NCI-H1417 treated with DMSO at 0.1 percent for 48 hours (cell line): ENCODE measurements at places on chromosomes 11 and 22.

DNA sequence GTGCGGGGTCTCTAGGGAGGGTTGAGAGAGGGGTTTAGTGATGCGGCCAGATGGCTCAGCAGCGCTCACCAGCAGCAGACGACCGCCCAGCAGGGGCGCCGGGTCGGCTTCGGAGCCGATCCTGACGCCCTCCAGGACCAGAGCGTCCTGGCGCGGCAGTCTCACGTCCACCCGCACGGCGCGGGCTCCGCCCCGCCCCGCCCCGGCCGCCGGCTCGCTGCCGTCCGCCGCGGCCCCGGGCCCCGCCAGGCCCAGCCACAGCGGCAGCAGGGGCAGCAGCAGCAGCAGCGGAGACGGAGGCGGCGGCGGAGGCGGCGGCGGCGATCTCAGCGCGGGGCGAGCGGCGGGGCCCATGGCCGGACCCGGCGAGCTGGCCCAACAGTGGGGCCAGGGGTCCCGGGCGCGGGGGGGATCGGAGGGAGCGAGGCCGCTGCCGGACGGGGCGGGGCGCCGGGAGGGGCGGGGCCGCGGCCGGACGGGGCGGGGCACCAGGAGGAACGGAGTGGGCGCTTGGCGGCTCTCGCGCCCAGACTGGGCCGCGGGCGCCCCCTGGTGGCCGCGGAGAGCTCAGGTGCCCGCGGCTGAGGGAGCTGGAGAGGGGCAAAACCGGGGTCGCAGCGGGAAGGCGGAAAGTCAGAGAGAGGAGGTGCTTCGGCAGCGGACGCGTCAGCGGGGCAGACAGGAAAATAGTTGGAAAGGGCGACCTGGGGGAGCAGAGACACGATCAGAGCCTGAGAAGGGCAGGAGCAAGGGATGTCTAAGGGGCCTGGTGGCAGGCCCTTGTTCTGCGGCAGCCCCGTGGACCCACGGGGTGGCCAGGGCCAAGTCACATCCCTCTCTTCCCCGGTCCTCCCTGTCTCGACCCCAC, at the start of gene RNF215:
TSS of gene RNF215 (minus strand) at position 452 of the 868 bp plus-strand sequence. CDS start at position 354, 98 bp downstream.
- DNase-seq, result no peak

GRCh38 chr22:24101966-24102365, 79.3 kb upstream of the SUSD2 start:
- DNase-seq, result no peak

- DNase-seq, result no peak
These were observed 125.3 kb downstream of the VPREB1 start for GRCh38 chr22:22369964-22370270.

DNA sequence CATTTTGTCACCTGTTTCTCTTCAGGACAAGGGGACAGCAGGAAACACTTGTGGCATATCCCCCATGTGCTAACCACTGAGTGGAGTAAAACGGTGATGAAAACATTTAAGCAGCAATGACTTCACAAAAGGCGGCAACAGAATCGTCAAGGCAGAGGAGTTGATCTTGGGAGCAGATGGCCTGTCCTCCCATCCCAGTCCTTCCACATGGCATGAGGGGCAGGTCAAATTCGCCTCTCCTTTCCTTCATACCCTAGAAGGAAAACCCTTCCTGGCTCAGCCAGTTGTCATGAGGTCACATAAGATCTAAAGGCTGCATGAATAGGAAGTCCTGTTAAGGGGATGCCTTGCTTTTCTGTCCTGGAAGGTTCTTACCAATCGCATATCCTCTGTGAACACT, 169.1 kb downstream of the MAML2 start:
- DNase-seq, result no peak

DNA sequence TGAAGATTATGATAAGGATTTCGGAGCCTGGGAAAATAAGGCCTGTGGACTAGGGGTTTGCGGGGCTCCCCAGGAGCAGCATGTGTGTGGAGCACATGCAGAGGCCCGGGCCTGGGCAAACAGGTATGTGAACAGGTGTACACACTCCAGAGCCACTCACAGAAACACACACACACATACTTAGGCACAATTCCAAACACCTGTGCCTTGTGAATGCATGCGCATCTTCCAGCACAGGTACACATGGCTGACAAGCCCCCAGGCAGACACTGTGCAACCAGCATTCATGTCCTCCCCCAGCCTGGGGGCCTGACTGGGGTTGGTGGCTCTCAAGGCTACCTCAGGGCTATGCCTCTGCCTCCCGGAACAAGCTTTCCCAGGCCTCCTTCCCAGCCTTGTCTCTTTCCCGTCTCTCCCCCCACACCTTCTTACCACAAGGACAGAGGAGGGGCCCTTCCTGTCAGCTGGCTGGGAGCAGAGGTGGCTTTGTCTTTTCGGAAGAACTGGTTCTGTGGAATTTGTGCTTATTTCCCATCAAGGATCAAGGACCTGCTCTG, 2.6 kb upstream of the P2RY6 start:
- DNase-seq, result no peak

DNA sequence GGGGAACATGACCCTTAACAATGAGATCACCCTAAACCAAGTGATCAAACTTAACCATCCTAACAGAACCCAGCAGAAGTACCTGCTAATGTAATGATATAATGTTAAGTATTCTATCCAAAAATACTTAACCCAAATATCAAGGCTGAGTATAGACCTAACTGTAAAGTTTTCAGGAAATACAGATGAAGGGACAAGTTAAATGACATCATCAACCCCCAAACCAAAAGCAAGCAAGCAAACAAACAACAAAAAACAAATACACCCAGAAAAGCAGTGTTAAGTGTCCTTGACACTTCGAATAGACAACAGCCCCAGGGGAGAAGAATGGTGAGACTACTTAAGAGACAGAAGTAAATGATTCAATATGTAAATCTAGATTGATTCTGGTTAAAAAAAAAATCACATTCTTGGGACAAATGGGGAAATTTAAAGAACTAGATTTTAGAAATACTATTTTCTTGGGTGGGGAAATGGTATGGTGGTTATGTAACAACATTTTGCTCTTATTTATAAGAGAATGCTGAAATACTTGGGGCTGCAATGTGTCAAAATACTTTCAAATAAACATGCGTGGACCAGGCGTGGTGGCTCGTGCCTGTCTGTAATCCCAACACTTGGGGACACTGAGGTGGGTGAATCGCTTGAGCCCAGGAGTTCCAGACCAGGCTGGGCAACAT, 2.5 kb downstream of the CSTF3 start:
- DNase-seq, result no peak

GRCh38 chr11:120710354-120711131, 199.0 kb downstream of the GRIK4 start:
- DNase-seq, result no peak

GRCh38 chr11:45187375-45187774, 40.9 kb downstream of the PRDM11 start:
- no peak for DNase-seq

DNA sequence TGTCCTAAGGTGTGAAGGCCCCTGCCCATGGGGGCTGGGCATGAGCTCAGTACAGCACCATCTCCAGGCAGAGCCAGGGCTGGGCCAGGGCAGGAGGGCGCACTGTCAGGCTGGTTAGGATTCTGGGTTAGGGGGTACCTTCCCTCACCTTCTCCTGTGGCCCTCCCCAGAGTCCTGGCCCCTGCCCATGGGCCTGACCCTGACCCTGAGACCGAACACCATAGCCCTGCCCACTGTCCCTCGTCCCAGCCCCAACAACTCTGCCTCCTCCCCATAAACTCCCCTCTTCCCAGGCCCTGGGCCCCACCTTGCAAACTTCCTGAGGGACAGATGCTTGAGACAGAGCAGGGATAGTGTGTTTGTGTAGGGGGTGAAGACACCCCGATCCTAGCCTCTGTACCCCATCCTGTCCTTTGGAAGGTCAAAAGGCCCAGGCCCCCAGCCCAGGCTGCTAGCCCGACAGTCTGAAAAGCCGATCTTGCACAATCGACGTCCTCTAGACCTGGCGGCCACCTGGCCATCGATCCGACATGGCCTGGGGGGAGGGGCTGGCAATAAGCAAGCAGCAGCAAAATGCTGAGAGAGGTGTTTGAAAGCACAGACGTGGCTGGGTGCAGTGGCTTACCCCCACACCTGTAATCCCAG, 2.7 kb upstream of the TMPRSS6 start:
- DNase-seq, result no peak

- no peak for DNase-seq
These were observed 31.7 kb downstream of the FAM181B start for GRCh38 chr11:82701847-82702520.

DNA sequence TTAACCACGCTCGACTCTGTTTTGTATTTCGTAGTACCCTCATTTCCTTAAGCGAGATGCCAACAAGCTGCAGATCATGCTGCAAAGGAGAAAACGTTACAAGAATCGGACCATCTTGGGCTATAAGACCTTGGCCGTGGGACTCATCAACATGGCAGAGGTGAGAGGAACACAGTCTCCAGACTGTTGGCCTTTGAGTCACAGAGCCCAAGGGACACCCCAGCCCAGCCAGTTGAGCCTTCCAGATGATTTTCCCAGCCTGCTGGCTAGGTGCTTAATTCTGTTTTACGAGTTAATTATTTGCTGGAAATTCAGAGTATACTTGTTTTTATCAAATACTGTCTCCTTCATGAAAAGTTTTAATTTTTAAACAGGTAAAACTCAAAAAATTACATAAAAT, 57.3 kb upstream of the RAB1B start:
- DNase-seq, result no peak

DNA sequence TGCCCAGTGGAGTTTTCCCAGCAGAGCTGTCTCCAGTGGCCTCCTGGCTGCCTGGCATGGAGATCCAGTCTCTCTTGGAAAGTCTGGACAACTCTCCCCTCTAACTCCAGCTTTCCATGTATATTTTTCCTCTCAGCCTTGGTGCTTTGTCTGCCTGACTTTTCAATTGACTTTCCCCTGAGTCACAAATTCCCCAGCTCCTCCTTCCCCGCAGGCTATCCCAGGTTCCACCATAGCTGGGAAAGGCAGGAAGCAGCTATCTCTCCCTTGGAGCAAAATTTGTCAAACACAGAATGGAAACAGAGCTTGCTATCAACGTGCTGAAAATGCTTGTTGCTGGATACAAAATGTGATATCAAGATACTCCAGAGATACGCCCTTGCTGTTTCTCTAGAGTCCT, 384.8 kb downstream of the TMEM135 start:
- no peak for DNase-seq

DNA sequence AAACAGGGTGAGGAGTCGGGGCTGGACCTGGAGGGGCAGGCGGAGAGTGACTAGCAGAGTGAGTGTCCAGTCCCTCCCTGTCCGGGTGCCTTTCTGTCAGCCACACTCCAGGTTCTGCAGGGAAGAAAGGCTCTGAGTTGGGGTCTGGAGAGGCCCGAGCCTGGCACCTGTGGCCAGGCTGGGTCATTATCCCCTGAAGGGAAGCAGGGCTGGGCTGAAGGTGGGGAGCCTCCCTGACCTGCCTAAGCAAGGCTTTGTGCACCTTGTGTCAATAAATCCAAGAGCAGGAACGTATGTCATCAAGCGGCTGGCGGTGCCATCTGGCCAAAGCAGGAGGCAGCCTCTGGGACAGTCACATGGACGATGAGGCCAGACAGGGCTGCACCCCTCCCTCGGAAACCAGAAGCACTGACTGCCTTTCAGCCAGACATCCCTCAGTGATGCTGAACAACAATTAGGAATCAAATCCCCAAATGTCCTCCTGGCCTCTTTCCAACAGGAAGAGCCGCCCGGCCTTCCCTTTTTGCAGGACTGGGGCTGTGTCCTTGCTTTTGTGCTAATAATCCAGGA, 73.9 kb upstream of the FGF3 start:
- DNase-seq, result no peak

- no peak for DNase-seq
These were observed 49.4 kb upstream of the MYO18B start for GRCh38 chr22:25692397-25693267.

DNA sequence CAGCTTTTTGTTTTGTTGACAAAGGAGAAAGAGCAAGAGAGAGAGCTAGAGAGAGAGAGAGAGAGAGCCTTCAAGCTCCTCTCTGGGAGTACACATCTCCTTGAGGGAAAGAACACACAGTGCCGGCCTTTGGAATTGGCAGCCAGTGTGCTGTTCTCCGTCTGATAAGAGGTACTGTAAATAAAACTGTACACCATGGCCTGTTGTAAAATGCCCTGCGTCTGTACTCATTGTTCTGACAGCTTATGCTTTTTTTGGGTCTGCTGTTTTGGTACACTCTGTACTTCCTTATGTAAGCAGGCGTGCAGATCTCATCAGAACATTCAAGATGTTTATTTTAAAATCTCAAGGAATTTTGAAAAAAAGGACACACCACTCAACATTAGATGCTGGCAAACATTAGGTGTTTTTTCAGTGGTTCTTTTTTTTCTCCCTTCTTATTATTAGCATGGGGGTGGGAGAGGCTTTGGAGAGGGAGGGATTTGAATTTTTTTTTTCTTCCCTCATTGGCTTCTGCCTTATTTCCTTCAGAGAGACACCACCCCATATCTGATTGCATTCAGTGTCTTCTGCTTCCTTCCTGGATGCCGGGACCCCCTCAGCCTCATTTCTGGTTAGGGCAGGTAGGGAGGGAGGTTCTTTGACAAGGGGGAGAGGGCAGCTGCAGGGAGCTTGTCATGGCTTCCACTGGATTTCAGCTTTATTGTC, 116.8 kb upstream of the NNMT start:
- DNase-seq, result no peak

- no peak for DNase-seq
These were observed 30.0 kb upstream of the ARFGAP3 start for GRCh38 chr22:42887120-42887519.

DNA sequence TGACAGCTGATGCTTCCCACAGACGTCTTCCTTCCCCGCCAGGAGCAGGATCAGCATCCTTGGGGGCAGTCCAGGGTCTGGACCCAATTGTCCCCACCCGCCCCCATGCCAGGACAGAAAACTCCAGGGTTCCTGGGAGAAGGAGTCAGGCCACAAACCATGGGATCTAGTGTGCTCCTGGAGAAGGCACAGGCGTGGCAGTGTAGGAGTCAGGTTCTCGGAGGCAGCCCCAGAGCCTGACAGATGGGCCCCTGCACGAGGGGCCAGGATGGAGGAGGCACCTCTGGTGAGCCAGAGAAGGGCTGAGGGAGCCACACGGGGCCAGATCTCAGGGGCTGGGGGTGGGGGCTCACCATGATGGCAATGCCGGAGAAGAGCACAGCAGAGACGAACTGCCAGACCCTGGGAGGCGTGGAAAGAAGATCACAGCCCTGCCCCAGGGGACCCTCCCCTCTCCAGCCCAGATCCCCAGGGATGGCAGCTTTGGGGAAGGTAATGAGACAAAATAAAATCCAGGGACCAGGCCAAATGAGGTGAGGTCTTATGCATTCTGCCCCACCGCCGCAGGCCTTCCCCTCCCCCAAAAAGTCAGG, 13.6 kb downstream of the TP53I11 start:
- DNase-seq, result no peak

DNA sequence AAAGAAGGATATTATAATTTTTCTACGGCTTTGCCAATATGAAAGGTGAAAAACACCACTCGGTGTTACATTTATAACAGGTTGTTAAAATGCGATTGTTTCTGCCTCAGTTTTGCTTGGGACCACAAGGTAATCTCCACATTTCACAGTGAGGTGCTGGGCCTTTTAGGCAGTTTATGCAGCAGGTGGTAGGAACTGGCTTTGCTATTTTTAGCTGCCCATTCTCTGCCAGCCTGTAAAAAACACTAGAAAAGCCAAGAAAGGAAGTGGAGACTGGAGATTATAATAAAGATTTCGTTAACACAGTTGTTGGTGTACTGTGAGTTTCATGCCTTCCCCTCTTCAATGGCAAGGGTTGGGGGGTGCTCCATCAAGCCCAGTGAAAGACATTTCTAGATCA, 8.0 kb upstream of the MRPL16 start:
- no peak for DNase-seq

- DNase-seq, result no peak
These were observed 71.3 kb downstream of the BCR start for GRCh38 chr22:23251445-23252093.
